Left colon (tissue), 2 donors: ENCODE measurements at places on chromosomes 1 and 21. TPM values are rescaled to one million over a fixed set of nuclear protein-coding genes. Genes with fewer than 3 reads are reported as not detected.

DNA sequence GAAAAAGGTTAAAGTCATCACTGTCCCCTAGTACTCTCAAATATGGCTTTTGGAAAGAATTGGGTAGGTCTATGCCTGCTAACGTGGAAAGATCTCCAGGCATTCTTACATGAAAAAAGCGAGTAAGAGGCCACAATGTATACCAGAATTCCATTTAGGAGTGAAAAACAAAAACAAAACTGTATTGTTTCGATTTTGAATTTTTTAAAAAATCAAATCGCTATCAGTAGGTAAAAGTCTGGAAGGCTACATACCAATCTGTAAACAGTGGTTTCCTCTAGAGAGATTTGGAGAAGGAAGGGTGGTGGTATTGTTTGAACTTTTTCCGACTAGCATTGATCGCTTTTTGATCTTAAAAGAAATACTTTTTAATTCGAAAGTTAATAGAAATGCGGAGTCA lies 55.9 kb downstream of the RRAGC start:
- no peak for DNase-seq

DNA sequence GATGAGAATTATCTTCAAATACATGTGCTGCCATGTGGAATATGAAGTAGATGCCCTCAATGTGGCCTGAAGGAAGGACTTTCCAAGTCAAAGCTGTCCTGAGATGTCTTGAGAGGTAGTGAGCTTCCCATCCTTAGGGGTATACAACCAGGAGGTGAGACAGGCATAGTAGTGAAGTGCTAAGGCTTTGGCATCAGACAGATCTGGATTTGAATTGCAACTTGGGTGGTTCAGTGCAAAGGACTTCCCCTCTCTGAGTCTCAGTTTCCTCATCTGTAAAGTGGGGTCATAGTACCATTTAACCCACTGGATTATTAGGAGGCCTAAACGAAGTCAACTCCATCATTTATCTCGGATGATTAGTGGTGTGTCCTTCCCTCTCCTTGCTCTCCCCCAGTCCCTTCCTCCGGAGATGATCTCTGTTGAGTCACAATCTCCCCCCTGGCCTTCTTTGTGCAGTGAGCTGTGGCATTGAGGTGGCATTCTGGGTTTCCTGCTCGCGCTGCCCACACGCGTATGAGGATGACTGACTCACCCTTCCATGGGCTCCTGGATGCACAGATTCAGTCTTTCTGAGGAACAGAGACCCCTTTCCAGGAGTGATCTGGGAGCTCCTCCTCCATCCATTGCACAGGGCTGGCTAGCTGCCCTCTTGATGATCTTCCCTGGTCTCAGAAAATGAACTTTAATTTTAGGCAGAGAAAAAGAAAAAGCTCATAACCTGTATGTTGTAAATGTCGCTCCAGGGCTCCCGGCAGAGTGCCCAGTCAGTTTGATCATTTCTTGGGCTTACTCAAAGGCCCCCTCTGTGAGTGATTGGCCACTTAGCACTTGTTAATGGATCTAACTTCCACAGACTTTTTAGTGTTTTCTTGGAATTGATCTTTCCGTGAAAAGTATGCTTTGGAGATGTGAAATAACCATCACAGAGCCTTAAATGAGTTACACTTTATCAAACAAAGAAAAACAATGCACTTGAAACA lies 354.6 kb downstream of the PTPRU start:
- DNase-seq: no peak

The STUM gene
- total RNA-seq: 3.9 TPM

The CPLANE2 gene
- 5.9 TPM for total RNA-seq
